ENCODE measurements at places on chromosomes 13 and 19. TPM values are rescaled to one million over a fixed set of nuclear protein-coding genes. Genes with fewer than 3 reads are reported as not detected.

- H3K27me3 ChIP-seq = peaks cover 9% of the 10 kb centered on the region
- H3K36me3 ChIP-seq = no peaks in the 10 kb centered on the region
- no peak within 1 kb of the TSS for H3K27ac ChIP-seq
- no peak within 1 kb of the TSS for H3K4me3 ChIP-seq
- peaks cover 13% of the 10 kb centered on the region for H3K4me1 ChIP-seq
Measured at GRCh38 chr19:42132030-42132628, at the start of gene POU2F2. POU2F2 (minus strand) TSS chr19:42132446; CDS start chr19:42132411, 35 bp downstream.

DNA sequence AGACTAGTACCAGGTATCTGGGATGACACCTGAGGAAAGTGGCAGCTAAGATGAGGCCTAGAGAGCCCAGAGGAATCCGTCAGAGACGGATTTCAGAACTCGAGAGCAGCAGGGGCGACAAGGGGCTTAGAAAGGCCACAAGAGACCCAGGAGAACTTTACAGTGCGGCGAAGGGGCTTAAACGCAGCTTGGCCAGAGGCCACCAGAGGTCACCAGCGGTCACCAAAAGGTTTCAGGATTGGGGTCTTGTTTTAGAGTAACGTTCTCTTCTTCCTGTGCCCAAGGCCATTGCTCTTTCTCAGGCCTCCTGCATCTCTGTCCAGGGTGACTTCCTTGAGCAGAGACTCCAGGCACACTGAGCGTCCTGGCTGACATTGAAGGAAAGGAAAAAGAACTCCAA is 2.2 kb downstream of the ZSCAN22 start:
- H3K27ac ChIP-seq = no peak overlapping the region
- DNase-seq = no peak
- H3K4me1 ChIP-seq = peaks cover 22% of the 10 kb centered on the region
- H3K36me3 ChIP-seq = no peaks in the 10 kb centered on the region
- no peaks in the 10 kb centered on the region for H3K27me3 ChIP-seq

The COL4A1 gene
- total RNA-seq = 125 TPM

DNA sequence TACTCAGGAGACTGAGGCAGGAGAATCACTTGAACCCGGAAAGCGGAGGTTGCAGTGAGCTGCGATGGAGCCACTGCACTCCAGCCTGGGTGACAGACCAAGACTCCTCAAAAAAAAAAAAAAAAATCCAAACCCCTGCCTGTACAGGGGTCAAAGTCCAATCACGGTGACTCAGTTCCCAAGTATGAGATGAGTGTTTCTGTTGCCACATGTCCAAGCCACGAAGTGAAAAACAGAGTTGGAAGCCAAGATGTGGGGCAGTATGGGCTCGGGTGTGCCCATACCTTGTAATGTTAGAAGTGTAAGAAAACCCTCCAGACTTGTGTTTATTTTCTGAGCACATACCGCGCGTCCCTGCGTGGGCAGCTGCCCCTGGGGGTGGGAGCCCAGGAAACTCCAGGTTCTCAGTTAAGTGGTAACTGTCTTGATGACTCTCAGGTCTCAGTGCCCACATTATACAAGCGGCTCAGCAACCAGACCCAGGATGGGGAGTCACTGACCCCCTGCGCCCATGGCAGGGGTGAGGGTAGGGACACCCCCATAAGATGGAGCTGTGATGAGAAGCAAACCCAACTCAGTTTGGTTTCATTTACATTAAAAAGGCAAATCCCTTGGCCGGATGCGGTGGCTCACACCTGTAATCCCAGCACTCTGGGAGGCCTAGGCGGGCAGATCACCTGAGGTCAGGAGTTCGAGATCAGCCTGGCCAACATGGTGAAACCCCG is 1.2 kb upstream of the GPX4 start:
- H3K27ac ChIP-seq = peak overlapping the region; percentile 99
- H3K4me3 ChIP-seq = no peak overlapping the region
- H3K36me3 ChIP-seq = peaks cover 15% of the 10 kb centered on the region
- H3K4me1 ChIP-seq = peaks cover 63% of the 10 kb centered on the region
- H3K27me3 ChIP-seq = no peaks in the 10 kb centered on the region

The APOC1 gene
- total RNA-seq = 113 TPM

GRCh38 chr19:4633140-4633967 is 6.0 kb upstream of the TNFAIP8L1 start:
- H3K4me1 ChIP-seq = peaks cover 2% of the 10 kb centered on the region
- DNase-seq = peak; percentile 29
- no peaks in the 10 kb centered on the region for H3K36me3 ChIP-seq
- H3K4me3 ChIP-seq = no peak overlapping the region
- H3K27me3 ChIP-seq = no peaks in the 10 kb centered on the region

- no peaks in the 10 kb centered on the region for H3K36me3 ChIP-seq
- H3K27me3 ChIP-seq = no peaks in the 10 kb centered on the region
- no peak overlapping the region for H3K27ac ChIP-seq
- no peak overlapping the region for H3K4me3 ChIP-seq
- no peaks in the 10 kb centered on the region for H3K4me1 ChIP-seq
Measured at GRCh38 chr13:50450279-50450678, 393.2 kb downstream of the DLEU7 start.
